ENCODE measurements at places on chromosomes 2 and 18. TPM values are rescaled to one million over a fixed set of nuclear protein-coding genes. Genes with fewer than 3 reads are reported as not detected.

Gene ANKRD23
- 13.1 TPM for total RNA-seq

Gene FBXO48
- total RNA-seq, result 5.6 TPM

Gene LIMS4
- total RNA-seq, result 0.23 TPM

Gene FOXD4L1
- 0.41 TPM for total RNA-seq

Gene COL3A1
- not detected for total RNA-seq

Gene CABYR
- 2.1 TPM for total RNA-seq

Gene COL4A3
- total RNA-seq, result 0.83 TPM

Gene ARHGAP25
- 124 TPM for total RNA-seq

Gene ANKRD29
- not detected for total RNA-seq

Gene EN1
- total RNA-seq, result not detected

DNA sequence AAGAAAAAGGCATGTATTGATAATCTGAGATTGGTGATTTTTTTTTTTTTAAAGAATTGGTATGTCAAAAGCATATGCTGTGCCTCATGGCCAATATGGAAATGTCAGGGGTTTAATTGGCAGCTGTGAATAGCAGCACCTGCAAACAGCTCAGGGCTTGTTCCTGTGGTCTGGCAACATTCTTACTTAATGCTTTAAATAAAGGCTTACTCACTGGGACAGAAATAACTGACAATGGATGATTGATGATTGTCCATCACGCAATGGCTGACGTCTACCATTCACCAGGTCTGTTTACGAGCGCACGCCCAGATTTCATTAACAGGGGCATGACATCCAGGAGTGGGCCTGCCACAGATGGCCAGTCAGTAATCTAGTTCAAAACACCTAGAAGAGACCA is 66.7 kb downstream of the ETAA1 start:
- no peak overlapping the region for H3K27ac ChIP-seq
- no peak overlapping the region for H3K4me3 ChIP-seq
- H3K27me3 ChIP-seq, result peaks cover 7% of the 10 kb centered on the region
- DNase-seq, result no peak
- H3K36me3 ChIP-seq, result no peaks in the 10 kb centered on the region

DNA sequence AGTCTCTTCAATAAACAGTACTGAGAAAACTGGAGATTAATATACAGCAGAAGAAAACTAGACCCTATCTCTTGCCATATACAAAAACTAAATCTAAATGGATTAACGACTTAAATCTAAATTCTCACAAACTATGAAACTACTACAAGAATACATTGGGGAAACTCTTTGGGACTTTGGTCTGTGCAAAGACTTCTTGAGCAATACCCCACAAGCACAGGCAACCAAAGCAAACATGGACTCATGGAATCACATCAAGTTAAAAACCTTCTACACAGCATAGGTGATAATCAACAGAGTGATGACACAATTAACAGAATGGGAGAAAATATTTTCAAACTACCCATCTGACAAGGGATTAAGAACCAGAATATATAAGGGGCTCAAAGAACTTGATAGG is 848.2 kb upstream of the NRXN1 start:
- no peak overlapping the region for H3K4me3 ChIP-seq
- no peaks in the 10 kb centered on the region for H3K4me1 ChIP-seq
- no peak for DNase-seq
- H3K27me3 ChIP-seq, result no peaks in the 10 kb centered on the region
- no peak overlapping the region for H3K27ac ChIP-seq

- peaks cover 5% of the 10 kb centered on the region for H3K4me1 ChIP-seq
- no peak overlapping the region for H3K4me3 ChIP-seq
- H3K27ac ChIP-seq, result no peak overlapping the region
Observed at GRCh38 chr2:20242727-20243377, 17.9 kb upstream of the SDC1 start.

GRCh38 chr2:205574001-205574400 is 108.3 kb upstream of the NRP2 start:
- H3K27me3 ChIP-seq, result no peaks in the 10 kb centered on the region
- no peak overlapping the region for H3K27ac ChIP-seq
- no peaks in the 10 kb centered on the region for H3K4me1 ChIP-seq
- no peak for DNase-seq
- no peak overlapping the region for H3K4me3 ChIP-seq
- peaks cover 30% of the 10 kb centered on the region for H3K36me3 ChIP-seq

- H3K27me3 ChIP-seq, result peaks cover 10% of the 10 kb centered on the region
- H3K4me3 ChIP-seq, result peak overlapping the region; percentile 34
- no peaks in the 10 kb centered on the region for H3K36me3 ChIP-seq
- H3K27ac ChIP-seq, result no peak overlapping the region
Observed at GRCh38 chr2:9753665-9754531, 89.4 kb upstream of the TAF1B start.

GRCh38 chr18:5974696-5975095 is 79.4 kb upstream of the TMEM200C start:
- DNase-seq, result no peak
- H3K36me3 ChIP-seq, result no peaks in the 10 kb centered on the region
- H3K27ac ChIP-seq, result no peak overlapping the region
- no peak overlapping the region for H3K4me3 ChIP-seq
- no peaks in the 10 kb centered on the region for H3K27me3 ChIP-seq

DNA sequence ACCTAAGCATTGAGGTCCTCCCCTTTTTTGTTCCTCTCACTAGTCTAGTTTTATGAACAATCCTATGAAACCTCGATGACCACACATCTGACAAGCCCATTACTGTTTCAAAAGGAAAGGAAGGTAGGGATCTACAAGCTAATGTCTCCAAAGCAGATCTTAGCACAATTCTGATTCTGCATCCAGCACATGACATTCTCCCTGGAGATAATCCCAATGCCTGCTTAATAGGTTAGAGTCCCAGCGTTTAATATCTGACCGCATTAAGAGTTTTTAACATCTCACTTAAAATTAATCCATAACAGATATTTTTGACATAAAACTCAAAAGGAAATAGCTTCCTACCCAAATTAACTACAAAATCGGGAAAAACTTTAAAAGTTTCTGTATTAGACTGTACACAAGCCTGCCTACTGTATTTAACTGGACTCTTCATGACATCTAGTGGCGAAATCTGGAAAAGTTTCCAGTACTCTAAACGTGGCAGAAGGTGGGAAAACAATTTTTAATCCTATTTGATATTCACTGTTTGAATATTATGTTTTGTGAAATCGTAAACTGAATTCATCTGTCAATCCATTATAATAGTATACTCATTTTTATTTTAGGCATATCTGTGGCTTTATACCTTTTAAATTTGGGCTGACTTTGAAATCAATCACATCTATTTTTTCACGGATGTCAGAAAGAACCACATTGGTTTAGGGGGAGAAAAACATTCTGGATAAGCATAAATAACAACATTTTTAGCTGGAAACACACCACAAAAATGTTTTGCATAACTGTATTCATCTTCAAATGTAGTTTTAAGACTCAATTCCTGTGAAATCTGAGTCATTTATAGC is 62.4 kb downstream of the TXNL1 start:
- H3K27me3 ChIP-seq, result peaks cover 5% of the 10 kb centered on the region
- DNase-seq, result no peak
- H3K4me3 ChIP-seq, result no peak overlapping the region
- H3K36me3 ChIP-seq, result no peaks in the 10 kb centered on the region
- peaks cover 3% of the 10 kb centered on the region for H3K4me1 ChIP-seq
- no peak overlapping the region for H3K27ac ChIP-seq

DNA sequence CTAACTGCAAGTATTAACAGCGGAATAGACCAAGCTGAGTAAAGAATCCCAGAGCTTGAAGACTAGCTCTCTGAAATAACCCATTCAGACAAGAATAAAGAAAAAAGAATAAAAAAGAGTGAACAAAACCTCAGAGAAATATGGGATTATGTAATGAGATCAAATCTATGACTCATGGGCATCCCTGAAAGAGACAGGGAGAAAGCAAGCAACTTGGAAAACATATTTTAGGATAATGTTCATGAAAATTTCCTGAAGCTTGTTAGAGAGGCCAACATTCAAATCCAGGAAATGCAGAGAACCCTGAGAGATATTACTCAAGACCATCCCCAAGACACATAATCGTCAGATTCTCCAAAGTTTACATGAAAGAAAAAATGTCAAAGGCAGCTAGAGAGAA is 17.3 kb downstream of the PFN4 start:
- H3K27ac ChIP-seq, result no peak overlapping the region
- H3K27me3 ChIP-seq, result no peaks in the 10 kb centered on the region
- H3K4me1 ChIP-seq, result no peaks in the 10 kb centered on the region
- H3K4me3 ChIP-seq, result no peak overlapping the region
- no peak for DNase-seq
- peaks cover 13% of the 10 kb centered on the region for H3K36me3 ChIP-seq

DNA sequence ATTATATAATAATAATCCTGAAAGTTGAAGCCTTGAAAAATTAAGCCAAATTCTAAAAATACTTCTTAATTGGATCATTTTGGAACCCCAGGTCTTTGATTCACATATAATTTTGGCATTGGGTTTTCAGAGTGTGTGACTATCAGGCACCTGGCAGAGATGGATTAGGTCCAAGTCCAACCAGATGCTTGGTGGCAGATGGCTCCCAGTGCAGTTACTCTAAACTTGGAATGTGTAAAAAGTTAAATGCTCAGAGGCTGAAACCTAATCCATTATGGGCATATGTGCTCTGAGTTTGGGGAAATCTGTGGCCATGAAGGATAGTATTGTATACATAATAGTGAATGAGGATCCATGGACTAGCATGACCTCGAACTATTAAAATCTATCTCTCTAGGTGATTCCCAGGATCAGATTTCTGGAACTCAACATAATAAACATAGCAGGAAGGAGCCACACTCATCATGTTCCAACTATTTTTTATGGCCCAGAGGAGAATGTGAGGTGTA is 333.0 kb downstream of the RPRM start:
- no peak overlapping the region for H3K4me3 ChIP-seq
- peaks cover 8% of the 10 kb centered on the region for H3K27me3 ChIP-seq

DNA sequence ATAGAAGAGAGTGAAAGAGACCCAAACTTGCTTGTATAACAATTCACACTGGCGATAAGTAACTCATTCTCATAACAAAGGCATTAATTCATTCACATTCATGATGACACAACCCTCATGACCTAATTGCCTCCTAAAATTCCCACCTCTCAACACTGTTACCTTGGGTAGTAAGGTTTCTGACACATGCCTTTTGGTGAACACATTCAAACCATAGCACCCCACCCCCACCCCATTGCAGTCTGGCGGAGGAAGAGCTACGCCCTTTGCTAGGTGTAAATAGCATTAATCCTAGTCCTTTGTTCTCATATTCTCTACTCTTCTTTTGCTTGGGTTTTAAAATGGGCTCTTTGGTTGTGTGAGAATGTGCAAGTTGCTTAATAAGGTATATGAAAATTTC is 361.5 kb downstream of the DSEL start:
- no peak overlapping the region for H3K4me3 ChIP-seq
- H3K4me1 ChIP-seq, result no peaks in the 10 kb centered on the region
- H3K36me3 ChIP-seq, result no peaks in the 10 kb centered on the region
- H3K27ac ChIP-seq, result no peak overlapping the region

- H3K36me3 ChIP-seq, result no peaks in the 10 kb centered on the region
- H3K27ac ChIP-seq, result no peak overlapping the region
- DNase-seq, result no peak
- no peaks in the 10 kb centered on the region for H3K4me1 ChIP-seq
- H3K27me3 ChIP-seq, result peaks cover 9% of the 10 kb centered on the region
Observed at GRCh38 chr2:173513107-173513727, 158.5 kb downstream of the CDCA7 start.

DNA sequence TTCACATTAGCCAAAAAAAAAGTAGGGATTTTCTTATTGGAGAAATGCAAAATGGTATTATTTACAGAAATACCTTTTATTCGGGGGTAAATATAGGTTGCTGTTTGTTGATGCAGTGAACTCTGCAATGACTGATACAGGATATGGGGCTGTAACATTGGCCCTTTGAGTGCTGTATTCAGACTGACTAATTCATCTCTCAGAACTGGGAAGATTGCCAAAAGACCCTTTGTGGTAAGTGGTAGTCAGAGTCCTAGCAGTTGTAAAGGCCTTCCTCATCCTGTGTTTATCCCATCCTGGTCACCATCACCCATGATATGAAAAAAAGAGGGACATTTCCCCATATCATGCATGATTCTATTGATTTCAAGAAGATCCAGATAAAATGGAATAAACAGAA is 14.0 kb upstream of the DCC start:
- no peak overlapping the region for H3K27ac ChIP-seq
- H3K4me1 ChIP-seq, result no peaks in the 10 kb centered on the region
- H3K4me3 ChIP-seq, result no peak overlapping the region
- no peak for DNase-seq
- H3K36me3 ChIP-seq, result no peaks in the 10 kb centered on the region

DNA sequence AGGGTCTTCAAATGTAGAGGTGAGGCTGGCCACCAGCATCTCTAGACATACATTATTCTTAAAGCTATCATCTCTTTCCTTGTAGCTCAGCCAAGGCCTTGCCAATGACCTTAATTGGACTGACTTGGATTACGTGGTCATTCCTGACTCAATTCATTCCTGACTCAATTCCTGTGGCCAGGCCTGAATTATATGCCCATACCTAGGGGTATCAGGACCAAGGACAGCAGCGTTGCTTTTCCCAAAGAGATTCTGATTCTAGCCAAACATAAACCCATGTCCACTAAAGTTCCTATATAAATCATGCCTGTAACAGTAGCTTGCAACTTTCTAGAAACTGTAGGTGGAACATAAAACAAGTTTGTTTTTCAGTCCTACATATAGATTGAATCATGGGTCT is 231.7 kb downstream of the ARL6IP6 start:
- no peak overlapping the region for H3K27ac ChIP-seq
- DNase-seq, result no peak
- H3K4me3 ChIP-seq, result no peak overlapping the region

- peaks cover 4% of the 10 kb centered on the region for H3K36me3 ChIP-seq
- H3K4me3 ChIP-seq, result no peak overlapping the region
- H3K27me3 ChIP-seq, result no peaks in the 10 kb centered on the region
- no peak for DNase-seq
- peak overlapping the region; percentile 24 for H3K27ac ChIP-seq
Observed at GRCh38 chr2:160289831-160290230, 89.8 kb upstream of the ITGB6 start.

DNA sequence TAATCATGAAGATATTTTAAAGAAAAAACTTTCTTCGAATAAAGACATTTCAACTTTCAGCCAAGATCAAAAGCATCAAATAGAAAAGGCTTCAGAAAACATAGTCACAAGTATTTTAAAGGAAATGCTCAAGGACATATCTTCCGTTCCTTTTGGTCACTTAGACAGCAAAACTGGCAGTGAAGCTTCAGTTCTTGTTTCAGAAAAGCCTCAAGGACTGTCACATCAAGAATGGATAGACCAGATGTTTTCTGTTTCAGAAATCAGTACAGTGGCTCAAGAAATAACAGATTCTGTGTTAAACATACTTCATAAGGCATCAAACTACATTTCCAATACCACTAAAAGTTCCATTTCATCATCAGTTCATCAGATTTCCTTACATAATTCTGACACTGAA is 51.8 kb downstream of the FSIP2 start:
- H3K36me3 ChIP-seq, result peaks cover 11% of the 10 kb centered on the region
- no peak overlapping the region for H3K4me3 ChIP-seq
- H3K27me3 ChIP-seq, result no peaks in the 10 kb centered on the region
- no peak overlapping the region for H3K27ac ChIP-seq

DNA sequence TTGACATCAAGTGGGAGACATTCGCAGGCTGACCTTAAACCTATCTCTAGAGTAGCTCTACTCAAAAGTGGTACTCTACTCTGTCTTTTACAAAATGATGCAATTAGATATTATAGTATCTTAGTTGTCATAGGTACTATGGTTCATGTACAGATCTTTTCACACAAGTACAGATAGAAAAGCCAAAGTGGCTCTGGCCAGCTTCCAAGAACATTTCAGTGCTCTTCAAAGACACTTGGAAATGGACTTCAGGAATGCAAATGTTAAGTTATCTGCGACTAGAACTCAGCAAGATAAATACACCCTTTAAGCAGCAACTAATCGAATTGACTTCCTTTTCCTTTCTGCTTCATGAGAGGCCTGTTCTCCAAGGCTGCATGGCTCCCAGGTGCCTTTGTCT is 718.7 kb upstream of the FAM98A start:
- no peak for DNase-seq
- H3K27ac ChIP-seq, result no peak overlapping the region
- no peaks in the 10 kb centered on the region for H3K4me1 ChIP-seq
- H3K36me3 ChIP-seq, result no peaks in the 10 kb centered on the region
- no peaks in the 10 kb centered on the region for H3K27me3 ChIP-seq

All from naive thymus-derived CD8-positive, alpha-beta T cell (primary cell).